ENCODE measurements at places on chromosomes 12 and 14.
A peak's percentile ranks its signal among the peaks of the same experiment; 100 is the strongest.

- no peak for DNase-seq
Measured at GRCh38 chr14:31036552-31036951, 10.4 kb upstream of the STRN3 start.

DNA sequence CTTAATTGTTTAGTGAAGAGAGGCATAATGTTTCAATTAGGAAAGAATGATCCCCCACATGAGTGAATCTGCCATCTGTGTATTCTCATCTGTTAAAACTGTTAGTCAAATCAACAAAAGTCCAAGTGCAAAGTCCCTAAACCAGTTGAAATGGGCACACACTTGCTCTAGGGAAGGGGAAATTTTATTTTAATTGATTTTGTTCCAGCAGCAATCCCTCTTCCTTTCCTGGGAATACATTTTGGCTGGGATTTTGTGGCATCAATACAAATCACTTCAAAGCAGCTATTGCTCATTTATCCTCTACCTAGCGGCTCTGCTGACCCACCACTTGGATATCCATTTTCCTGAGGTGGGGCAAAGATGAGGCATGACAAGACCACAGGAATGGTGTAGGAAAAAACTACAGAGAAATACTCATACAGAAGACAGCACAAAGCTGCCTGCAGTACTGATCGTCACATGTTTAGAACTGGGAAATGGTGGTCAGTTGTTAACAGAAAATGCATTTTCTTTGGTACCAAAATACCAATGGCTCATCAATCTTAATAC is 9.8 kb upstream of the SSTR1 start:
- DNase-seq: no peak

GRCh38 chr12:32515137-32515873 is 115.9 kb downstream of the FGD4 start:
- no peak for DNase-seq

- DNase-seq: no peak
Measured at GRCh38 chr12:108495054-108495453, 20.0 kb upstream of the FICD start.

DNA sequence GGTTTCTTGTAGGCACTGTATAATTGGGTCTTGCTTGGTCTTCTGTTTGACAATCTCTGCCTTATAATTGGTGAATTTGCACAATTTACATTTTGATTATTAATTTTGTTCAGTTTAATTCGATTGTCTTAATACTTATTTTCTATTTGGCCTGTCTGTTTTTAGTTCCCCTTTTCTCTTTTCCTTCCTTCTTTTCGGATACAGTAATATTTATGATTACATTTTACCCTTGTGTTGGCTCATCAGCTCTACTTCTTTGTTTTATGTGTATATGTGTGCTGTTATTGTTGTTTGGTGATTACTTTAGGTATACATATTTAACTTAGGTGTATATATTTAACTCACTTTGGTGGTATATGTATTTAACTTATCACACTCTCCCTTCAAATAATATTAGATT is 12.8 kb upstream of the BEGAIN start:
- DNase-seq: no peak

DNA sequence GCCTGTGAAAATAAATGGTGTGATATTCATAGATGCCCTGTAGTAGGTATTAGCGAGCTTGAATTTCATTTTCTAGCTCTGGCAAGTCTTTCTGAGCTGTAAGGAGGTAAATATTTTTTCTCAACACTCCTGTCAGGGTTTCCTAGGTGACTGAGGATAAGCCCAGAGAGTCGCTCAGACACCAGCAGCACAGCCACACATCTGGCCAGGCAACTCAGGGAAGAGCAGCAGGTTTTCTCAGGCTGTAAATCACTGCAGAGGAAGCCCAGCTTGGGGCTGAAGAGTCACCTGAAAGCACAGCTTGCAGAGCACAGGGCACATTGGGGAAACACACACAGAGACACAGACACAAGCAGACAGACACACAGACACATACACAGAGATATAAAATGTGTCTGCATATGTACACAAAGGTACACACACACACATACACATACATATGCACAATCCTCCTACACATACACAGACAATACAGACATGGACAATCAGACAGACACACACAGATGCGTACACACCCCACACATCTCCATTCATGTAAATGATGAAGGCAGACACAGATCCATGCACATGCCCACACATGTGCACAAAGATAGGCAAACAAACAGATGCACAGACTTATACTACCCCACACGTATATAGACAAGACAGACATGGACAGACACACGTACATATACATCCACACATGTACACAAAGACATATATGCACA is 232.0 kb upstream of the TMTC1 start:
- DNase-seq: no peak

- DNase-seq: no peak
Measured at GRCh38 chr12:68393417-68393816, 61.3 kb upstream of the MDM1 start.

- no peak for DNase-seq
Measured at GRCh38 chr12:26841085-26841484, 8.1 kb upstream of the ITPR2 start.

DNA sequence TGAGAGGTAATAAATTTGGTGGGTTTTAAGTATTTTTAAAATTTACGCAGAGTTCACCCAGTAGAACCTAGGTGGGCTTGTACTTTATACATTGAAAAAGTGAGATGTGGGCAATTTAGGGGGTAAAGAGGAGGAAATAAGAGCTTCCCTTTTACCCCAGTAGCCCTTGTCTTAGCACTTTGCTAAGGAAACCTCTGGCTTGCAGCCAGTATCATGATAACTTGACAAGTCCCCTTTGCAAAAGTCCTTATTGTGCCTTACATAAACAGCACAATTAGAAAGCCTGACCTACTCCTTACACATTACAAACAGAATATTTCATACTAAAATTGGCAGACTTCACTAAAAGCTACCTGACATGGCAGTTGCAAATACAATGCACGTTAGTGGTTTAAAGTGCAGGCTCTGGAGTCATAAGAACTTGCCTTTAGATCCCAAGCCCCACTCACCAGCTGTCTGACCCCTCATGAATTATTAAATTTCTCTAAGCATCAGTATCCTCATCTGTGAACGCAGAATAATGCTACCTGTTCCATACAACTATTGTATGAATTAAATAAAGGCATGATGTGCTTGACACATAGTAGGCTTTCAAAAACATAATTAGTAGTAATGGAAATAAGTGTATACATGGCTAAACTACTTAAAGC is 53.2 kb upstream of the NELL2 start:
- DNase-seq: no peak

DNA sequence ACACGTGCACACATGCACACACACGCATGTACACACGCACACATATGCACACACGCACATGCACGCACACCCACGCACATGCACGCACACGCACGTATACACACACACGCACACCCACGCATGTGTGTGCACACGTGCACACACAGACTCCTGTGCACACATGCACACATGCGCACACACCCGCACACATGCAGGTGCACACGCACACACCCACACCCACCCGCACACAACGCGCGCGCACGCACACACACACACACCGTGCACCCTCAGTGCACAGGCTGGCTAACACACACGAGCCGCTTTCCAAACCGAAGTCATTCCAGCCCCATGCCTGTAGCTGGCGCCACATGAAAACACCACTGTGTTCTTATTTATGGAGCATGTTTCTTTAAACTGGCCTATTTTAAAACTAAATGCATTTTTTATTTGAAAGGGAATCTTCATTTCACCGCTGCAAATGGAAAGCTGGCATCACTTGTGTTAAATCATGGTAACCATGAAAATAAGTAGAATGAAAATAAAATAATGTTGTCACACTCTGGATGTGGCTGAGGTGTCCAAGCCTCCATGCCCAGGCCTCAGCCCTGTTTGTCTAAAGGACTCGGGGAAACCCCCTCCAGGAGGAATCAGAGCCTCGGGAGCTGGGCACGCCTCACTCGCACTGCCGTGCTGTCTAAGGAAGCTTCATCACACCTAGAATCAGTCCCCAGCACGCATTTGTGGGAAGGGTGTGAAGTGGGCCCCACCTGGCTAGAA is 45.1 kb downstream of the GALNT9 start:
- no peak for DNase-seq

GRCh38 chr14:94598816-94599655 is 13.2 kb upstream of the SERPINA3 start:
- no peak for DNase-seq

GRCh38 chr12:4353785-4354208 is 25.7 kb downstream of the FGF23 start:
- peak; percentile 10 for DNase-seq

- DNase-seq: peak; percentile 54
Measured at GRCh38 chr12:132414634-132415326, 75.2 kb upstream of the FBRSL1 start.

DNA sequence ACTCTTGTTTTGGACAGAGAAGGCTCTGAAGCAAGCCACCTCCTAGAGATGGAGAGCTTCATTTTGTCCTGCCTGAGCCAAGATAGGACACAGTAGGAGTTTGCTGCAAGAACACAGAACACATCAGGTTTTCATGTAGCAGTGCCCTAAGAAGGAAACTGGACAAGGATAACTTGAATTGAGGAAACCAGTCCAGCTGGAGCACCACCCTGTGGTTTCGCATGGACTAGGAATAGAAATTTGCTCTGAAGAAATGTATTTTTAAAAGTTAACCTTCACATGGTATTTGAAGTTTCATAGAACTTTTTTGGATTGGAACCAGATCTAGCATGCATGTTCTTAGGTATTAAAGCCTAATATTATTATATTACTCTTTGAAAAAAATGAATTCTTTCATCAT is 68.8 kb downstream of the RERG start:
- DNase-seq: no peak

DNA sequence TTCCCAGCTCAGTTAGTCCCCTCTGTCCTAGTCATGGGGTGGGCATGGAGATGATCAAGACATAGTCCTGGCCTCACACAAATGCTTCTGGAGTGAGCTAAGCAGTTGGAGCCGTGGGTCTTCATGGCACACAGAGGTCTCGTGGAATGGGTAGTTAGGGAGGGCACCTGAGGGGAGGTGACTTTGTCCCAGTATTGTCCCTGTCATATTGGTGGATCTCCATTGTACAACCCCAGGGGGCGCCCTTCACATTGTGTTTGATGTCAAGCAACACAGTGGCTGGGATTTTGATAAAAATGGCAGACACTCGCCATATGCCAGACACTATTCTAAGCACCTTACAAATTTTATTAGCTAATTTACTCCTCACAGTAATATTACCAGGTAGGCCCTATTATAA is 175.4 kb upstream of the LHX5 start:
- no peak for DNase-seq

DNA sequence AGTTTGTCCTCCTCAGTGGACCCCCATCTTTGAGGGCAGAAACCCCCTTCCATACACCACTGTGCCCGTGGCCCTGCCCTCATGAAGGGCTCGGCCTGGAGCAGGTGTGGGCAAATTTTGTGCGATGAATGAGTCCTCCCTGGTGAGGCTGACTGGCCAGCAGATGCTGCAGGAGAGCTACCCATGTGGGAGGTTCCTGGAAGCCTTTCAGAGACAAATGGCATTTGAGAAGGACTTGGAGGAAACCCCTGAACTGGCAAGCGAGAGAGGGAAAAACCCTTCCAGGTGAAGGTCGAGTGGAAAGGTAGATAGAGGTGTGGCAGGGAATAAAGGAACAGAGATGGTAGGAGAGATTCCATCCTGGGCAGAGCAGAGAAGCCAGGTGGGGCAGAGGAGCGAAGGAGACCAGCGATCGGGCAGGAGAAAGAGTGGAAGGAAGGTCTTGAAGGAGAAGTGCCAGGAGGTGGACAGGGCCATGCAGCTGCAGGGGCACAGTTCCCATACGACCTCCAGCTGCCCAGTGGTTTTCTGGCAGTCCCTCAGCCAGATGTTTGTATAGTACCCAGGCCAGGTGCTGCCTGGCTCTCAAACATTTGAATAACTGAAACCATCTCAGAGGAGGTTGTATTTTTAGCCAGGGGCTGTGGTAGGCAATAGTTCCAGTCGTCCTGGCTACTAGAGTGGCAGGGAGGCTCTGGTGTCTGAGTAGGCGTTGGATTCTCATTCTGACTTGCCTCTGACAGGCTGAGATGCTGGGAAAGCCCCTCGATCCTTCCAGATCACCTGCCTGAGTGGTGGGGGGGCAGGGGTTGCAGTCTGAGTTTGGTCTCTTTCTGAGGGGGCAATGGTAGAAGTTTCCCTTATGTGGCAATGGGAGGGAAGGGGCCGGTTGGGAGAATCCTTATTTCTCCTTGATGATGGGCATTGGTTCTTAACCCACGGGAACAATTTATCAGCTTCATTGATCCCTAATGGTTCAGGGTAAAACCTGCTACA is 40.1 kb downstream of the FBXL14 start:
- DNase-seq: no peak

GRCh38 chr12:3263939-3264922 is 187.1 kb downstream of the TSPAN9 start:
- no peak for DNase-seq

- no peak for DNase-seq
Measured at GRCh38 chr12:464484-465267, 4.9 kb downstream of the B4GALNT3 start.

GRCh38 chr12:124727264-124727800 is 136.3 kb downstream of the SCARB1 start:
- no peak for DNase-seq

DNA sequence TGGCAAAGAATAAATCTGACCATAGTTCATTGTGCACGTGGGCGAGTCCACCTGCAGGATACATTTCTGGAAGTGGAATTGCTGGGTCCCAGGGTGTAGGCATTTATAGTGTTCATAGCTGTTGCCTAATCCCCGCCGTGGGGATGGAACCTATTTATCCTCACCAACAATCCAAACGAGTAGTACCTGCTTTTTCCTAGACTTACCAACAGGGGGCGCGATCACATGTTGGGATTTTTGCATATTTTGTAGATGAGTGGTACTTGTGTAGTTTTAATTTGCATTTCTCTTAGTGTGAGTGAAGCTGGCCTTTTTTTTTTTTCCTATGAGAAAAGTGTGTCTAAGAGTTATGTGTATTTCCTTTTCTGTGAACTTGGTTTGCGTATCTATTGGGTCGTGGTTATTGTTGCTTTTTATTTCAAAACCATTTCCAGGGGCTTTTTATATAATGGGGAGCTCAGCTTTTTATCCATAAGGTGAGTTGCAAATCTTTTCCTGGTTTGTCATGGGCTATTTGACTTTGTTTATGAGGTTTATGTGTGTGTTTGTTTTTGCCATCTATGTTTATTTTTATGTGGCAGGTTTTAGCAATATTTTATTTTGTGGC is 67.2 kb downstream of the CCDC92 start:
- DNase-seq: peak; percentile 32

DNA sequence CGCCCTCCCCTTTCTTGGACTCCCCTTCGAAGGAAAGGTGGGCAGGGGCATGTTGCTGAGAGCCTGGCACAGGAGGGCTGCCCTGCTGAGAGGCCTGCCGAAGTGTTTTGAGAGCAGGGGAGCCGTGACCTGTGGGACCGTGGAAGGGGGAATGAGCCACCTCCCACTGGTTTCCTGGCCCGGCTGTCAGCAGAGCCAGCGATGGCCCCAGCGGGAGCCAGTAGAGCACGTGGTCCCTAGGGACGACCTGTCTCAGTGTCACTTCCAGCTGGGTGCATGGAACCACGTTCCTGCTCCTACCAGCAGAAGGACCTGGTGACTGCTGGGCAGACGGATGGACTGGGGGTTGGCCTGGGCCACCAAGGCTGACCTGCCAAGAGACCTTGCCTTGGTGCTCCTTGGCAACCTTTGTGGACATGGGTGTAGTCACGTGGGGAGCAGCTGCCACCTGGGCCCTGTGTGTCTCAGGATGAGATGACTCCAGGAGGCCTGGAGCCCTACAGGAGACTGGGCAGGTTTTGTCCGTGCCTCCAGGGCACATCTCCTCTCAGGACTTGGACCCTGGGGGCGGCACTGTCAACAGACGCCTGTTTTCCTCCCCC is 34.6 kb downstream of the BEGAIN start:
- no peak for DNase-seq

GRCh38 chr14:34707722-34708121 is 6.7 kb downstream of the CFL2 start:
- no peak for DNase-seq
